ENCODE measurements at places on chromosomes 16 and 17.

DNA sequence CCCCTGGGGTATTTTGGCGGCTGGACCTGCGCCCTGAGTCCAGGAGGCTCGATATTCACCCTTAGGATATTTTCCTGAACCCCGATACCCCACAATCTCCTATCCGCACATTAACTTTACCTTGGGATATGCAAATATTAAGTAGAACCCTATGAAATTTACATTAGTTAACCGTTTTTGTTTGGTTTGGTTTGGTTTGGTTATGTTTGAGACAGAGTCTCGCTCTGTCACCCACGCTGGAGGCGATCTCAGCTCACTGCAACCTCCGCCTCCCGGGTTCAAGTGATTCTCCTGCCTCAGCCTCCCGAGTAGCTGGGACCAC, 9.3 kb upstream of the NAGS start:
- no peak for DNase-seq

DNA sequence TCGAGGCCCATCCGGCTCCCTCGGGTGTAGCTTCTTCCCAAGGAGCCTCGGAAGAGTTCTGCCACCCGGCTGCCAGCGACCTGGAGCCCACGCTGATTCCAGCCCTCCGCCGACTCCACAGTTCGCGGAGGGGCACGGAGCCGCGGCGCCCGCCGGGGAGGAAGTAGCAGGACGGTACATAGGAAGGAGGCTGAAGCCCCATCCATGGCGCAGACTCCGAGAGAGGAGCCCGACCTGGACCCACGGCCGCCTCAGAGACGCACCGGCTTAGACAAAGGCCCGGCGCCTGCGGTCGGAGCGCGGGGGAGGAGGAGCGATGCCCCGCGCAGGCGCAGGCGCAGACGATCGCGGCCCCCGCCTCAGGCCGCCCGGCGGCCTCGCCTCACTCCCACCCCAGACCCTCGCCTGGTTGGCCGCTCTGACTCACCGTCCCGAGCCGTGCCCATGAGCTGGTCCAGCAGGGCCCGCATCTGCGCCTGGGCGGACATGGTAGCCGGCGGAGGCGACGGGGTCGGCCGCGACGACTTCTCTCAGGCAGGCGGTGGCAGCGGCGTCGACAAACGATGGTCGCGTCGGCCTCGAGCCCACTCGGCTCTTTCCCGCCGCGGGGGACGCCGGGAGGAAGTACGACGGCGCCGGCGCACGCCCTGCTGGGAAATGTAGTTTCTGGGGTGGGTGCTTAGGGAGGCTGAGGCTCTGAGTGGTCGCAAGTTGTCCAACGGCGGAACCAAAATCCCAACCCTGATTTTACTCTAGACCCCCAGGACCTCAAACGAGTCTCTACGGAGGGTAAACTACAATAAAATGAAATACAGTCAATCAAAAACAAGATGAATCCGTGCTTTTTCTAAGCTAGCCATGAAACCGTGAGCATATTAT, at the start of gene LUC7L:
TSS of gene LUC7L (minus strand) at position 598 of the 879 bp plus-strand sequence. CDS start at position 488, 110 bp downstream.
- peak; percentile 80 for DNase-seq

GRCh38 chr17:10033449-10033848, 128.4 kb upstream of the RCVRN start:
- no peak for DNase-seq

DNA sequence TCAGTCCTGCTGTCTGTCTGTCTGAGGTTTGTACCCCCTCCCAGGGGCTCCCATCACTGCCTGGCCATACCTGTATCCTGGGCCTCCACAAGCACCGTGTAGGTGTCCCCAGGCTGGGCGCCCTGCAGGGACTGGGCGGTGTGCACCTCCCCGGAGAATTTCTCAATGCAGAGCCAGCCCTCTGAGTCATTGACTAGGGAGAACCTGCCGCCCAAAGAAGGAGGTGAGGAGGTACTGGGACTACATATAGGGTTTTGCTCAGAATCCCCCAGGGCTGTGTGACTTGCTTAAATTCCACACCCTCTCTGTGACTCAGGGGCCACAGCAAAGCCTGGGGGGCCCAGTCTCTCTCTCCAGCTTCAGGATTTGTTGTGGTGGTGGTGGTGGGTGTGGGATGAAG, 7.6 kb downstream of the CDH16 start:
- no peak for DNase-seq

GRCh38 chr17:39950871-39951348, 11.9 kb upstream of the GSDMA start:
- no peak for DNase-seq

DNA sequence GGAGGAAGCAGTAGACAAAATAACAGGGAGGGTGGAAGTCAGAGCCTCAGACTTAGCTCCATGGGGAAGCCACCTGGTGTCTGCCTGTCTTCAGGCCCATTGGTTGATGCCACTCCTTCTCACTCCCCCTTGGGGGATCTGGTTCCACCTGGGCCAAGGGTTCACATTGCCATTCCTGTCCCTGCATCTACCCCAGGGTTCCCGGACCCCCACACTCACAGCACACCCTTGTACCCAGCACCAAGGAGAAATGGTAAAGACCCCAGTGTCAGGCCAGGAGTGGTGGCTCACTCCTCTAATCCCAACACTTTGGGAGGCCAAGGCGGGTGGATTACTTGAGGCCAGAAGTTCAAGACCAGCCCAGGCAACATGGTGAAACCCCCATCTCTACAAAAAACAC, 1.0 kb upstream of the CA7 start:
- no peak for DNase-seq

DNA sequence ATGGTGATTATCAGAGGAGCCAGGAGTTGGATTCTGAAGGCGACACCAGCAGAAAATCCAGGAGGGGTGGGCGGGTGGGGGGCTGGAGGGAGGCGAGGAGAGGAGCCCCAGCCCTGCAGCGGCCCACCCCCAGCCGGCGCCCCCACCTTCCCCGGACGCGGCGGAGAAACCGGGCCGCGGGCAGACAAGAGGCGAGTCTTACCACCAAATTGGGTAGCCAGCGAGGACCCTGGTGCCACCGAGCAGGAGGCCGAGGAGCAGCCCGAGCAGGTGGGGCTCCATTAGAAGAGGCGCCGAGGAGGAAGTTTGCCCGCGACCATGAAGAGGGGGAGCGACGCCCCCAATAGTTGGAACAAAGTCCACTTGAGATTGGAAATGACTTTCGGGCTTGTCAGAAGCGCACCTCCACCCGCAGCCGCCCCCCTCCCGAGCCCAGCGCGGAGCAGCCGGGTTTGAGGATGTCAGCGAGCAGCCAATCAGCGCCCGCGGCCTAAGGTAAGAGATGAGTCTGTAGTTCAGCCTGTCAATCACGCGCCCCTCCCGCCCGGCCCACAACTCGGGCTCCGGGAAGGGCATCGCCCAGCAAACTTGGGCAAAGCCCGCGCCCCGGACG, at the start of gene WNT3:
TSS of gene WNT3 (minus strand) at position 377 of the 613 bp plus-strand sequence. CDS start at position 282, 95 bp downstream.
- DNase-seq, result no peak

- no peak for DNase-seq
Observed at GRCh38 chr17:16283705-16284104, 66.7 kb downstream of the PIGL start.

Measured in fibroblast of gingiva (primary cell).